ENCODE measurements at places on chromosomes 7 and 10. TPM values are rescaled to one million over a fixed set of nuclear protein-coding genes. Genes with fewer than 3 reads are reported as not detected.

Gene CAMK1D
- 3.4 TPM for total RNA-seq

GRCh38 chr7:70668606-70669358, 463.2 kb upstream of the GALNT17 start:
- no peak for DNase-seq

GRCh38 chr10:43605850-43606322, 352 bp upstream of the ZNF485 start:
- DNase-seq = no peak

DNA sequence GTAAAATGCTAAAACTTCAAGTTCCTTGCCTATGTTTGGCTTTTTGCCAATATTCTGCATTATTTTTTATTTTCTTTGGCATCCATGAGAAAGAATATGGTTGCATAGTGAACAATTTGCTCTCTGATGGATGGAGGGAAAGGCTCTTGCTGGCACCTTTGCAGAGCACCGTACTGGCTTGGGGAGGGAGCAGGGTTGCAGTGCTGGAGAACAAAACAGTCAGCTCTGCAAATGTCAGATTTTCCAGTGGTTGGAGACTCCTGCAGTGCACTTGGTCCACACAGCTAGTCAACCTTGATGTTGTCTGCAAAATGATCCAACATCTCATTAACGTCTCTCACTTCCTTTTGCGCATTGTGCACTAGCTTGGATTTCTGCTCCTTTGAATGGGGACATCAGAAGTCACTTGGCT, 100.8 kb downstream of the ANLN start:
- no peak for DNase-seq

- DNase-seq = no peak
Observed at GRCh38 chr7:28580665-28581064, 168.3 kb downstream of the CREB5 start.
